Large intestine (tissue), 12 donors: ENCODE measurements at places on chromosomes 5 and 9. TPM values are rescaled to one million over a fixed set of nuclear protein-coding genes. Genes with fewer than 3 reads are reported as not detected.

DNA sequence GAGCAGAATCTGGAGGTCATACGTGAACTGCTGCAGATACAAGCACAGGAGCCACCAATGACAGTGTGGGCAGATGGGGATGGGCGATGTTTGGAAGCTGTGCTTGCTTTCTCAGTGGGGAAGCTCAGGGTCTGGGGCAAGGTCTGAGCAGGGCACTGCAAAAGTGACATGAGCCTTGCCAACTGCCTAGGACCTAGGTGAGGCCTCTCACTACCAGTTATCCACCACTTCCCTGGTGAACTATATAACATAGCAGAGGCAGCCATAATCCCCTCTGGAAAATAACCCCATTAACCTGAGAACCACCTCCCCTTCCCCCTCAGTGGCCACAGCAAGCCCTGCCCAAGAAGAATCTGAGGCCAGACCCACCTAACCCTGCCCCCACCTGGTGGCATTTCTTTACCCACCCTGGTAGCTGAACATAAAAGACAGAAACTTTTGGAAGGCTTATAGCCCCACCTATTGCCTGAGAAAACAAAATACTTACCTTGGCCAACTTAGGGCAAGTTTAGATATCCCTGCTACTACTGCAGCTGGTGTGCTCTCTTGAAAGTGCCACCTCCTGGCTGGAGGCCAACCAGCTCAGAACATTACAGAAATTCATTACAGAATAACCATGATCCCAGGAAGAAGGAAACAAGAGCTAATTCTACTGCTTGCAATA is 18.8 kb upstream of the SPEF2 start:
- DNase-seq: no peak

The PCDHA10 gene
- 1.1 TPM for polyA plus RNA-seq

The ACTBL2 gene
- polyA plus RNA-seq: 0.01 TPM

GRCh38 chr5:134028496-134028895 is 23.7 kb upstream of the VDAC1 start:
- no peak for DNase-seq

DNA sequence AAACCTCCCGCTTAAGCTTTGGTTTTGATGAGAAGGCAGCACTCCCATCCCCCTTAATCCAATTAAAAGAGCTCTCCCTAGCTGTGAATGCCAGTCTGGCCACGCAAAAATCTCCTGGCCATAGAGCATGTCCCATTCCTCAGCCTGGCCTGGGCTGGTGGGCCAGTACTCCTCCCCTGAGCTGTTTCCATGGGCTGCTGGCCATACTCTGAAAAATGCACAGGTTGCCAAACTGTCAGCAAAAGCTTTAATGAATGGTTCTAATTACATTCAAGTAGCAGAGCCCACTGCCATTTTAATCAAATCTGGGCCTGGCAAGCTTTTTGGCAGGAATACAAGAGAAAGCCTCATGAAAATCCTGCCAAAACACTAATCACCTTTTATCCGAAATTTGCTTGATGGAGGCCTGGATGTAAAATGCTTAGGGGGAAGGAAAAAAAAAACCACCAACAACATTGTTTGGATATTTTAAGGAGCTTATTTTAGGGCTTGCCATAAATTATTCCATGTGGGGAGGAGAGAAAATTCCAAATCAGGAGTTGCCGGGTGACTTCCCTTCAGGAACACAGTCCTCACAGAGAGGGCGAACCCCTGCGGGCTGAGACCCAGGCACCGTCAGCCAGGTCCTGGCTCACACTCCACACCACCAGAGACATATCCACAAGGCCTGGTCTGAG is 243.3 kb downstream of the SEC61B start:
- DNase-seq: no peak

DNA sequence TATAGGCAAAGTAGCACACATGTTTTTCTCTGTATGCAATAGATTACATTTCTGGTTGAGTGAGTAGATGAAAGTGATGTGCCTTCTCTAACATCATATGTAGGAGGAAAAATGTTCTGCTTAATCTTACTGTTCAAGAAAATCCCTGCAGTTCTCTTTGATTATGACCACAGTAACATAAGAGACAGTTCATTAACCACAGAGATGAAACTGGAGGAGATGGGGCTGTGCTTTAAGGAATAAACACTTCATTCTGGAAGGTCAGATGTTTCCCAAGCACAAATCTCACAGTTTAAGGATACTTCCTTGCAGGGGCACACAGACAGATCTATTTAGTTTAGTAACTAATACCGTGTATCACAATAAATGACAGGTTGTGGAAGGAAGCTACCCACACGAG is 150.2 kb downstream of the SEMA5A start:
- DNase-seq: no peak

- DNase-seq: peak; percentile 21
These were observed 10.5 kb downstream of the RGS14 start for GRCh38 chr5:177367981-177368868.

GRCh38 chr9:126939821-126940221 is 25.2 kb downstream of the RALGPS1 start:
- DNase-seq: peak; percentile 95

The AHRR gene
- 3.9 TPM for polyA plus RNA-seq

The KCNIP1 gene
- polyA plus RNA-seq: 2.8 TPM

DNA sequence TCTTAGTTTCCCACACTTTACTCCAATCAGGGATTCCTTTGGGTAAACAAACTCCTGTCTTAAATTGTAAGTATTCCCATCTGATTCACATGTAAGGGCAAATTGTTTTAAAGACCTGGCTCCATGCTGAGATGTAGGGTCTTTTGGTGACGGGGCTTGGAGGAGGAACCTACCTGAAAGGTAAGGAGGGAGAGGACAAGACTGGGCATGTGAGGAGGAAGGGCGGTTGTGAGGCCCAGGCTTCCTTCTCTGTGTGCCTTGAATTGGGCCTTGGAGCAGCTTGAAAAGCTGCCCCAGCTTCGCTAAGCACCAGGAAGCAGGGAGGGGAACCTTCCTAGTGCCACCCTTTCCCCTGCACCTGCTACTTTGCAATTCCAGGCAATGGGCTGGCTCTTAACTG is 86.8 kb downstream of the C9orf152 start:
- DNase-seq: no peak

DNA sequence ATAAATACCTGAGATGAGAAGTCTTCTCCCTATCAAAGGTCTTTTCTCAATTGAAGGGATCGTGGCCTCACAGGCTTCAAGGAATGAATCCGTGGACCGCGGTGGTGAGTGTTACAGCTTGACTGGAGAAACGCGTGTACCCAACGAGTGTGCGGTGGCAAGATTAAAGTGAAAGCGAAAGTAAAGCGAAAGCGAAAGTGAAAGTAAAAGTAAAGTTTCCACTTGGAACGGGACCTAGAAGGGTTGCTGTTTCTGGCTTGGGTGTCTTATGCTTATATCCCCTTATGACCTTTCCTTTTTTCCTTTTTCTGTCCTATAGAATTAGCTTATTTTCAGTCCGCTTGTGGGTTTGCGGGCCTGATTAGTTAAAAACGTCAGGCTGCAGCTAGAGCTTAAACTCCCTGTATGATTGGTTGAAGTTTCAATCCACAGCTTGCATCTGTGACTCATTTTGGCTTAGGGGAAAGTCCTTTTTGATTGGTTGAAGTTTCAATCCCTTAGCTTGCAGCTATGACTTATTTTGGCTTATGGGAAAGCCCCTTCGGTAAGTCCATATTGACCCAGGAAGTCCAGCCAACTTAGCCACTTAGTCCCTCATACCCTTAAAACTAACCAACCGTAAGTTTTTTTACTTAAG is 924.3 kb upstream of the CDH10 start:
- no peak for DNase-seq

DNA sequence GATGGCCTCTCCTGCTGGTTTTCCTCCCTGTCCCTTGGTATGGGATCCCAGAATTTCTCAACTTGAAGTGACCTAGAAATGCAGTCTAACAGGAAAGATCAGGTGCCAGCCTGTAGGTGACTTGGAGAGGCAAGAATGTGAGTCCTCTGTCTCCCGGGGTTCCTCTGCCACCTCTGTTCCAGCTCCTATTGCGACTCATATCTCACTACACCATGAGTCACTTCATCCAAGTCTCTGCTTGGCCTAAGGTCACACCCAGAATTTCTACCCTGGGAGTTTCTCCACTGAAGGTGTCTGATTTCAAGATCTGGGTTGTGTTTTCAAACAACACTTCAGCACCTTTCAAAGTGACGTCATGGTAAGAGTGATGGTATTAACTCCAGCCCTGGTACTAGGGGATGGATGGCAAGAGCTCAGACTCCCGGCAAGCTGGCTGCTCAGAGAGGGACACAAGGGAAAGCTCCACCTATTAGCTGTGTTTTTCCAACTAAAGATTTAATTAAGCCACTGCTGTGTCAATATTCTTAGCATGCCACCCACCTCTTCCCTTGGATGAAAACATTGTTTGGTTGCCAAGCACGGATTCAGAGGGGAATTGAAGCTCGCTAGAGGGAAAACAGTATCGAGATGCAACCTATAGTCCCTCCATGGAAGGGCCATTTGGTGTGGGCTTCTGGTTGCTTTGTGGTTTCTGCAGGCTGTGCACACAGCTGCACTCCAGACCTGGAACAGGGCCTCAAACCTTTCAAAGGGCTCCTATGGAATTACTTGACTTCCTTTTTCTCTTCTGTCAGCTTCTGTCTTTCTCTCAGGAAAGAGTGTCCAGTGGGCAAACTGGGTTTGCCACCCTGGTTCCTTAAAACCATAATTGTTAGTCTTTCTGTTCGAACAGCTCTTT is 205.7 kb downstream of the GAS1 start:
- DNase-seq: peak; percentile 72

GRCh38 chr5:181221792-181222629 is 1.1 kb upstream of the TRIM41 start:
- DNase-seq: peak; percentile 93

- no peak for DNase-seq
These were observed 20.2 kb downstream of the SNX18 start for GRCh38 chr5:54537725-54538124.

The SLC27A6 gene
- polyA plus RNA-seq: 3.3 TPM

The LCN1 gene
- 0.09 TPM for polyA plus RNA-seq

The SCGB3A1 gene
- 0.25 TPM for polyA plus RNA-seq

The PLAC8L1 gene
- polyA plus RNA-seq: 0.54 TPM

DNA sequence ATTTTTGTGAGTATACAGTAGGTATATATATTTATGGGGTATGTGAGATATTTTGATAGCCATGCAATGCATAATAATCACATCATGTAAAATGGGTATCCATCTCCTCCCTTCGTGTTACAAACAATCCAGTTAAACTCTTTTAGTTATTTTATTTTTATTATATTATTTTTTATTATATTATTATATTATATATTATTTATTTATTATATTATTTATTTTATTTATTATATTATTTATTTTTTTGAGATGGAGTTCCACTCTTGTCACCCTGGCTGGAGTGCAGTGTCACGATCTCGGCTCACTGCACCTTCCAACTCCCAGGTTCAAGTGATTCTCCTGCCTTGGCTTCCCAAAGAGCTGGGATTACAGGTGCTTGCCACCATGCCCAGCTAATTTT is 138.6 kb downstream of the WDR70 start:
- DNase-seq: no peak

The KIAA1958 gene
- polyA plus RNA-seq: 8.9 TPM

GRCh38 chr9:69965416-69966145 is 78.1 kb upstream of the MAMDC2 start:
- no peak for DNase-seq

- no peak for DNase-seq
These were observed 32.9 kb upstream of the KCNIP1 start for GRCh38 chr5:170470808-170471404.

The COL15A1 gene
- polyA plus RNA-seq: 19.7 TPM

DNA sequence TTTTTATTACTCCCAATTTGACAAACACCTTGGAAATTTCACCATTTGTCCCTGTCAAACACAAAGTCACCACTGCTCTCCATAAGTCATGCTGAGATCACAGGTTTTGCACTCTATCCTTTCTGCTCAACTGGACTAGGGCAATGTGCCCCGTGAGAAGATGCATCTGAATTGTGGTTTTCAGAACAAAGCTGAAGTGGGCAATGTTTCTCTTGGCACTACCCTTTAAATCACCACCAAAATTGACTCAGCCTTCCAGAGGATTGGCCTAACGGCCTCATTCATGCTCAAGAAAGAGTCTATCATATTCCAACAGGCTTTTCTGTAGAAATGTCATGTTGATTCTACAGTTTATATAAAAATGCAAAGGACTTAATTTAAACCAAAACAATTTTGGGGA is 81.0 kb upstream of the TRIO start:
- DNase-seq: no peak

DNA sequence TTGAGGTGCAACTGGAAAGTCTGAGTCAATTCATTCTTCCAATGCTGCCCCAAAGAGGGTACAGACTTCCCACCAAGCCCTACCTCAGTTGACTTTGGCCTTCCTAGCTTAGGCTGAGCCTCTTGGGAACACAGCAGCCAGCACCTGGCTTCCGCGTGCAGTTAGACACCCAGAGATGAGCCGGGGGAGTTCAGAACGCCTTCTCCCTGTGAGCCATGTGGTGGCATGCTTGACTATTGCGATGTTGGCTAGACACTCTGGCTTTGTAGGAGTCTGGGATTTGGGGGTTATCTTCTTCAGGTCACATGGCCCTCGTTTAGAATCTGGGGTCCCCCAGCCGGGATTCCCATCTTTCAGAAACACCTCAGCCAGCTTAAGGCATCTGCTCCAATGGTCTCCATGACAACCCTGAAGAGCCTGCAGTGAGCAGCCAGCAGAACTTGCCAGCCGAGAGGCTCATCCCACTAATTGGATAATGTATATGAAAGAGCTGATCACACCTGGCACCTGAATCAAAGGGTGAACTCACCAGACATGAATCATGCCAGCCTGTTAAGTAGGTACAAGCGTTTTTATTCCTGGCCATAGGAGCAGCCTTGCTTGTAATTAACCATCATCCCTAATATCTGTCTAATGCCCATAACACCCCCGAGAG is 167.5 kb downstream of the SYK start:
- DNase-seq: no peak

DNA sequence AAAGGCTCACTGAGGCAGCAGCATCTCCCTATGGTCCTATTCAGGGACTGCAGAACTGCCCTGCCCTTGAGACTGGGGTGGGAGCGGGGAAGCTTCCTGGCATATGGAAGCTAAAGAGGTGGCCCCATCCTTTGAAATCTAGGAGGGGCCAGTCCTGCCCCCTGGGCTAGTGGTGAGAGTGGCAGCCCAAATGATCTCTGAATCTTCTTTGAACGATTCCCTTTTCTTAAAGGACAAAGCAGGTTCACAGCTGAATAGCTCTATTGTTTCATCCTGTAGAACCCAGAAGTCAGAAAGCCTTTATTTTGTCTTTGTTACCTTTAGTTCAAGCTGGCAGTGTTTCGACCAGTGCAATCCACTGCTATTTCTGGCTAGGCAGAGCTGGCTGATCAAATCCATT is 741.9 kb downstream of the IRX1 start:
- no peak for DNase-seq
